Peyer's patch (tissue), 4 donors: ENCODE measurements at places on chromosomes 3 and 15. TPM values are rescaled to one million over a fixed set of nuclear protein-coding genes. Genes with fewer than 3 reads are reported as not detected.

DNA sequence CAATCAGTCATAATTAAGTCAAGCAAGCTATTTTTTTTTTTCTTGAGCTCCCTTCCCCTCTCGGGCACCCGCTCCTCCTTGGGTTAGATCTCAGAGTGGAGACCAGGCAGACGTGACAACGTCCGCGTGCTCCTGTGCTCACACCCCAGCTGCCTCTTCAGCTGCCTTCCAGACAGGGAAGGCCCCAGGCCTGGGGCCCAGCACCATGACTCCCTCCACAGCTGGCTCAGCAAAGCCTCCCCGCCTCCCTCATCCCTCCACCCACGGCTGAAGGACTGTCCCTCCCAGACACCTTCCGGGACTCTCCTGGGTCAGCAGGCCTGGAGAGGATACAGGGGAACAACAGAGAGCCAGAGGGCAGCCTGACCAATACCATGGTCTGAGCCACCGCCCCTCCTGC lies 87.9 kb upstream of the LINGO1 start:
- H3K27me3 ChIP-seq = no peaks in the 10 kb centered on the region
- H3K4me1 ChIP-seq = no peaks in the 10 kb centered on the region
- no peak overlapping the region for H3K27ac ChIP-seq

XPC gene
- 88.3 TPM for total RNA-seq

DNA sequence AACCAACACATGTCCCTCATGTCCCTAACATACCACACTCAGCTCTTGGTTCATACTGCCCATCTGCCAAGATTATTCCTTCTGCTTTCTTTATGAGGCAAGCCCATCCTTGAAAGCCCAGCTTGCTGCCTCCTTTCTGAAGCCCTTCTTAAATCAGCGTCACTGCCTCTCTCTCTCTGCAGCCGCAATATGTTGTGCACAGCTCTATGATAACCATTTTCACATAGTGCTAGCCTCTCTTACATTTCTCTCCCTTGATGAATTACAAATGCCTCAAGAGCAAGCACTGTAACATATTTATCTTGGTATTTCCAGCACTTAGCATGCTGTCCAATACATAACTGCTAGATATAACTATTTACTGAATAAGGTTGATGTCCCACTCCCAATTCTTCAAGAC lies 86.5 kb downstream of the TNIK start:
- no peak overlapping the region for H3K27ac ChIP-seq
- H3K36me3 ChIP-seq = no peaks in the 10 kb centered on the region
- no peaks in the 10 kb centered on the region for H3K27me3 ChIP-seq

GRCh38 chr3:126911162-126912026 lies 71.5 kb upstream of the PLXNA1 start:
- no peaks in the 10 kb centered on the region for H3K36me3 ChIP-seq
- peak; percentile 84 for DNase-seq
- peaks cover 11% of the 10 kb centered on the region for H3K4me1 ChIP-seq
- H3K27ac ChIP-seq = peak overlapping the region; percentile 59

VGLL4 gene
- 66.7 TPM for total RNA-seq

STAB1 gene
- total RNA-seq = 42.1 TPM

EAF2 gene
- total RNA-seq = 35.5 TPM

DNA sequence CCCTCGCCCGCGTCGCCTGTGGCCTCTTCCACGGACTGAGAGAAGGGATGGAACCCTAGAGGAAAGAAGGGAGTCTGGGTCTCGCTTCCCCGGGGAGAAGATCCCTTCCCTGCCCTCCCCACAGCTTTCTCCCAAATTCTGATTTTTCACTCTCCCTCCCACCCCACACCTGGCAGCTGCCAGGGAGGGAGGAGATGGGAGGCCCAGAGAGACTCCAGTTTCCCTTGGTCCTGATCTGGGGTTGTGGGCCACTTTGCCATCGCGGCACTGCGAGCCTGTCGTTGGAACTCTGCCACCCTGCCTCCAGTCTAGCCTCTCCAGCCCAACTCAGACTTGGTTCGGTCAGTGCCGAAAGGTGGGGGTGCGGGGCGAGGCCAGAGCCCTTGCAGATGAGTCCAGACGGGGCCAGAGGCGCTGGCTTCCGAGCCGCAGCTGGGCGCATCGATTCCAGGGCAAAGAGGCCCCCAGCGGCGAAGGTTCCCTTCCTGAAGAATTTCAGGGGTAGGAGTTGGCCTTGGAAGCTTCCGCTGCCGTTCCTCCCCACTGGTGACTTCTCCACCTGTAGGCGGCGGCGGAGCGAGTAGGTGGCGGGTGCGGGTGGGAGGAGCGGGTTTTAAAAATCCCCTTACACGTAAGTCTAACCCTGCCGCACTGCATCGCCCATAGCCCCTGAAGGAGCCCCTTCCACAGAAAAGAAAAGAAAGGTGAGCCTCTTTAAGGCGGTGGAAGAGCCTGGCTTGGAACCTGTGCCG lies 5.2 kb downstream of the WNT5A start:
- no peaks in the 10 kb centered on the region for H3K4me1 ChIP-seq
- H3K27ac ChIP-seq = no peak overlapping the region
- no peaks in the 10 kb centered on the region for H3K36me3 ChIP-seq
